ENCODE measurements at places on chromosomes 3 and 15. TPM values are rescaled to one million over a fixed set of nuclear protein-coding genes. Genes with fewer than 3 reads are reported as not detected.
A peak's percentile ranks its signal among the peaks of the same experiment; 100 is the strongest.

DNA sequence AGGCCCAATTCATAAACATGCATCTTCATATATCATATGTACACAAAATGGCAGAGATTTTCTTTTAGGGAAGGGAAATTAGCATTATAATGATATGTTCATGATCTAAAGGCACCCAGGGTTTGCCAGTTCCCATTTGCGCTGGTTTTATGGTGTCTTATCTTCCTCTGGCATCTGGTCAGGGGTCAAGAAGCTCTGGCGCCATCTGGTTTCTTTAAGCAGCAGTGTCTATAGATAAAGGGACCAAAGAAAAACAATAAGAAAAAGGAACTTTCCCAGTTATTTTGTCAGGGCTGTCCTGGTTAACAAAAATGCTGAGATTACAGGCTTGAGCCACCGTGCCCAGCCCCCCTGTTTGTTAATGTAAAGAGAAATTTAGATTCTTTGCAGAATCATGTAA lies 3.3 kb upstream of the DCP1A start:
- H3K27ac ChIP-seq, result peak overlapping the region; percentile 72
- no peak for DNase-seq
- H3K36me3 ChIP-seq, result no peaks in the 10 kb centered on the region

The ANKRD63 gene
- 1.2 TPM for total RNA-seq

GRCh38 chr15:68578175-68578979 lies 416 bp upstream of the CORO2B start:
- H3K4me3 ChIP-seq, result peak overlapping the region; percentile 74
- H3K27ac ChIP-seq, result no peak overlapping the region
- H3K36me3 ChIP-seq, result no peaks in the 10 kb centered on the region
- peaks cover 52% of the 10 kb centered on the region for H3K27me3 ChIP-seq

The FAM98B gene
- total RNA-seq, result 38.1 TPM

GRCh38 chr3:196636369-196637349 lies 2.8 kb upstream of the NRROS start:
- peaks cover 41% of the 10 kb centered on the region for H3K4me1 ChIP-seq
- no peak overlapping the region for H3K27ac ChIP-seq
- DNase-seq, result no peak

DNA sequence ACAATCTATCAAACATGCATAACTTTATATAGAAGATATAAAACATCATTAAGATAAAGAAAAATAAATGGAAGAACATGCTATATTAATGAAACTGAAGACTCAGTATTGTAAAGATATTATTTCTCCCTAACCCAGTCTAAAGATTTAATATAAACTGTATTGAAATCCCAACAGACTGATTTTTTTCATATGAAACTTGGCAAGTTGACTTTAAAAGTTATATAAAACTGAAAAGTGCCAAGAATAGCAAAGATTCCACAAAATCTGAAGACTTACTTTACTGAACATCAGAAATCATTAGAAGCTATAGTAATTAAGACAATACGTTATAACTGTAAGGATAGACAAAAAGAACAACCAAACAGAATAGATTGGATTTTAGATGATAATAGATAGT lies 531.3 kb upstream of the MCTP2 start:
- DNase-seq, result no peak
- H3K4me1 ChIP-seq, result no peaks in the 10 kb centered on the region
- peaks cover 15% of the 10 kb centered on the region for H3K36me3 ChIP-seq
- no peak overlapping the region for H3K4me3 ChIP-seq
- H3K27ac ChIP-seq, result no peak overlapping the region
